ENCODE measurements at places on chromosomes 11 and 22. TPM values are rescaled to one million over a fixed set of nuclear protein-coding genes. Genes with fewer than 3 reads are reported as not detected.

CABP4 gene
- not detected for total RNA-seq

E2F8 gene
- total RNA-seq: 0.26 TPM

POTEH gene
- total RNA-seq: not detected

FADS3 gene
- 66.2 TPM for total RNA-seq

TIGD3 gene
- total RNA-seq: 0.26 TPM

GLYATL1 gene
- not detected for total RNA-seq

LYVE1 gene
- total RNA-seq: not detected
